ENCODE measurements at places on chromosomes 7 and 10. TPM values are rescaled to one million over a fixed set of nuclear protein-coding genes. Genes with fewer than 3 reads are reported as not detected.

FGFBP3 gene
- polyA plus RNA-seq = 0.54 TPM

GSTO2 gene
- 9.2 TPM for polyA plus RNA-seq

ASIC3 gene
- polyA plus RNA-seq = 10.7 TPM

LLCFC1 gene
- not detected for polyA plus RNA-seq

DNA sequence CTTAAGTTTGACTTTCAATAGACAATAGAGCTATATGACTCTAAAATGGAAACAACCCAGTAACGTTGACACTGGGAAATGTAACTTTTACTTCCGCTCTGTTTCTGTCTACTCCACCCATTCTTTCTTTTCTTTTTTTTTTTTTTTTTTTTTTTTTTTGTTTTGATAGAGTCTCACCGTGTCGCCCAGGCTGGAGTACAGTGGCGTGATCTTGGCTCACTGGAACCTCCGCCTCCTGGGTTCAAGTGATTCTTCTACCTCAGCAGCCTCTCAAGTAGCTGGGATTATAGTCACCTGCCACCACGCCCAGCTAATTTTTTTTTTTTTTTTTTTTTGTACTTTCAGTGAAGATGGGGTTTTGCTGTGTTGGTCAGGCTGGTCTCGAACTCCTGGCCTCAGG lies 13.9 kb downstream of the PRSS2 start:
- no peak for DNase-seq

DNA sequence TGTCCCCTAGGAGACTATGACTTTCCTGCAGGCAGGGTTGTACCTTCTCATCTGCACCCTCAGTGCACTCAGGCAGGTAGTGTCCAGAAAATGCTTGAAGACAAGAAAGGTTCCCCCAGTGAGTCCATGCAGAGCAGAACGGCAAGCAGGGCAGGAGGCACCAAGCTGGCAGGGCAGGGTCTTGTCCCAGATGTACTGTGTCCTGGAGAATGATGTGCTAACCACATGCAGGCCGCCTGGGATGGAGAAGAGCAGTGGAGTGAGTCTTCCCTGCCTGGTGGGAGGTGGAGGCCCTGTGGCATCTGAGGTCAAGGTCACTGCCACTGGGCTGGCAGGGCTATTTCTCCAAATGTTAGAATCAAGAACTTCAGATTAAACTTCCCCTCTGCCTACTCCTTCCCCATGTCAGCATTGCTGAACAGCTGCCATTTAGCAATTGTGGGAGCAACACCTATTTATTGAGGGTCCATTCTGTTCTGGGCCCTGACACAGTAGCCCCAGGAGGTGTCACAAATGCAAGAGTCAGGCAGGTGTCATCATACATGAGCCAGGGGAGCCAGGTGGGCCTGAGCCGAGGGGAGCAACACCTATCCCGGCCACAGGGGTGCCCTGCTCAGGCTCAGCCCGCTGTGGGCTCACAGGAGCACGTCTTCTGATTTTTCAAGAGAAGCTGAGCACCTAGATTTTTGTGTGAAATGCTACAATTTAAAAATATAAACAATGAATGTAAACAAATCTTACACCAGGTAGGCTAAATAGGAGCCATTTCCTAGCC lies 34.1 kb downstream of the PTPRE start:
- no peak for DNase-seq

DNA sequence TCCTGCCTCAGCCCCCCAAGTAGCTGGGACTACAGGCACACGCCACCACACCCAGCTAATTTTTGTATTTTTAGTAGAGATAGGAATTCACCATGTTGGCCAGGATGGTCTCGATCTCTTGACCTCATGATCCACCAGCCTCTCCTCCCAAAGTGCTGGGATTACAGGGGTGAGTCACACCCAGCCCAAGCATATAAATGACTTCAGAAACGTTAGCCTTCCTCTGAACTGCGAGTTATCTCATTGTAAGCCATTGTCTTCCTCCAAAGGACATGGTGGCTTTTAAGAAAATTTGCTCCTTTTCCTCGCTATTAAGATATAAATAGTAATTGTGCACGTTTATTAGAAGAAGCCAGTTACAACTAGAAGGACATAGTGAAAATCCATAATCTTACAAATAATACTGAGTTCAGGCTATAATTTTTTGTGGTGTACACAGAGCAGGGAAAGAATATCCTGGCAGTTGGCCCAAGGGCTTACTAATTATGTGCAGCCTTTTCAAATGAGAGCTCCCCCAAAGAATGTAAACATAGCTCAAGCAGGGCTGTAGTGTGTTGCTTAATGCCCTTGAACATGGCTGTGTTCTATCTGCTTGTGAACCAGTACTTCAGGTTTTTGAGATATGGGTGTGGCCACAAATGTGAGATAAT lies 495.8 kb downstream of the PARD3 start:
- DNase-seq = peak; percentile 86

DNA sequence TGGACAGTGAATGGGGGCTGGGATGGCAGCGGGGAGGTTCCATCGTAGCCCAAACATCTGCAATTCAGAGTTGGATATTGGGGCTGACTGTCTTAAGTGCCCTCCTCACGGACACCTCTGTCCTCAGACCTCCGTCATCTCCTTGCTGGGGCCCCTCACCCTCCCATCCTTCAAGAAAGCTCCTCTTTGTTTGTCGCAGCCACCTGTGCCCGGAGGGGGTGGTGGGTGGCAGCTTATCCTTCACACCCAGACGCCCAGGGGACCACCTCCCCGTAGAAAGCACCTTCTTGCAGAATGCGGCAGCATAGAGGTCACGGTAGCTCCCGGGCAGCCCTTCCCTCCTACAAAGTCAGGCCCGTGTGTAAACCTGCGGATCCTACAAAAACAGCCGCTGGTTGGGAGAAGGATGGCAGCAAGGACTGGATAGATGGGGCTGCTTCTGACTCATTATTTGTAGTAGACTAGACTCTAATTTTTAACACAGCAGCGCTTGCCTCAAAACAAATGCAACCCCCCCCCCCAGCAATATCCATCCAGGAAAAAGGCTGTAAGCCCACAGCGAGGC lies 1.3 kb upstream of the PTPRN2 start:
- no peak for DNase-seq

DNA sequence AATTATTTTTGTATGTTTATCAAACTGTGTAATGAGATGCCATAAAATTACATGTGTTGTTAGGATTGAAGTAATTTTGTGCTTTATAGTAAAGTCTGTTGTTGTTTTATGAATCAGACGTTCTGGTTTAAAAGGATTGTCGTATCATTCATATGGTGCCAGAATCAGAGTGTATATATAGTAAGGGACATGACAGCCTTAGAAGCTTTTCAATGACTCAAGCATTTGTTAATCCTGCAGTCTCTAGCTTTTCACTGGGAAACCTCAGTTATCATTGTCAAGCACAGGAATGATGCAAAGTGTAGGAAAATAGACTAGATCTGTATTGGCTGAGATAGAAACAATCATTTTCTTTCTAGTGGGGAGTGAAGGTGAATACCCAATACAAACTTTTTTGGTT lies 57.5 kb downstream of the TRRAP start:
- DNase-seq = no peak

- no peak for DNase-seq
These were observed 46.2 kb downstream of the KCNMA1 start for GRCh38 chr10:77591238-77591880.

GRCh38 chr7:5408777-5409176 lies 14.9 kb downstream of the TNRC18 start:
- no peak for DNase-seq

GRCh38 chr7:1369916-1370657 lies 89.2 kb downstream of the MICALL2 start:
- no peak for DNase-seq

GRCh38 chr7:1872191-1873069 lies 202.4 kb downstream of the ELFN1 start:
- peak; percentile 74 for DNase-seq

GRCh38 chr7:5649641-5650040 lies 131.8 kb downstream of the RNF216 start:
- DNase-seq = no peak

DNA sequence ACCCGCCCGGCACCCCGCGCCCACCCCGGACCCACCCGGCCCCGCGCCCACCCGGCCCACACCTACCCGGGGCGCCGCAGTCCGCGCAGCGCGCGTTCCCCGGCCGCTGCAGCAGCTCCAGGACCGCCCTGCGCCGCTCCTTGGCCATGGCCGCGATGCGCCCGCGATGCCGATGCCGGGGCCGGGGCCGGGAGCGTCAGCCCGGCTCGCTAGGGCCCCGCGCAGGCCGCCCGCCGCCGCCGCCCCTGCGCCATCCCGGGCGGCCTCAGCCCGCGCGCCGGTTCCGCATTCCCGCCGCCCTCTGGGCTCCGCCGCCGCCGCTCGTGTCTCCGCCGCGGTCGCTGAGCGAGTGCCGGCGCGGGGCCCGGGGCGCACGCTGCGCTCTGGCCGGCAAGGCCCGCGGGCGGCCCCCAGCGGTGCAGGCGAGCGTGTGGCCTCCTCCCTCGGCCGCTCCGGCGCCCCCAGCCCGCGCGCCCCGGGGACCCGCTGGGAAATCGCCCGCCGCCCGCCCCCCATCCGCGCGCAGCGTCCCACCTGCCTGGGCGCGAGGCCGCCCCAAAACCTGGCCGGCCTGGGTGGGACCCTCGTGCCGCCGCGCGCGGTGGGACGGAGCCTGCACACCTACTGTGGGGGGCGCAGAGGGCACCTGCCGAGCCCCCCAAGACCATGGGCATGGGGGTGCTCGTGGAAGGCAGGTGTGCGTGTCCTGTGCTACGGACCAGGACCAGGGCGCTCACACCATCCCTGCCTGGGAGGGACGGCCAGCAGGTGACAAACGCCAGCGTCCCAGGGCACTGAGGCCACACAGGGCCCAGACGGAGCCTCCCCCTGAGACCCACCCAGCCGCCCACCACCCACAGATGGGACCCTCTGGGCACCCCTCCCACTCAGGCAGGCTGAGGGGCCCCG lies at the start of gene ADAP1:
TSS of gene ADAP1 (minus strand) at position 351 of the 909 bp plus-strand sequence. CDS start at position 148, 203 bp downstream.
- DNase-seq = peak; percentile 88

- no peak for DNase-seq
These were observed 9.4 kb upstream of the HILPDA start for GRCh38 chr7:128446306-128446705.

All from small intestine (tissue), 16 donors.